RPMI7951 (cell line): ENCODE measurements at places on chromosomes 5 and 9. TPM values are rescaled to one million over a fixed set of nuclear protein-coding genes. Genes with fewer than 3 reads are reported as not detected.

DNA sequence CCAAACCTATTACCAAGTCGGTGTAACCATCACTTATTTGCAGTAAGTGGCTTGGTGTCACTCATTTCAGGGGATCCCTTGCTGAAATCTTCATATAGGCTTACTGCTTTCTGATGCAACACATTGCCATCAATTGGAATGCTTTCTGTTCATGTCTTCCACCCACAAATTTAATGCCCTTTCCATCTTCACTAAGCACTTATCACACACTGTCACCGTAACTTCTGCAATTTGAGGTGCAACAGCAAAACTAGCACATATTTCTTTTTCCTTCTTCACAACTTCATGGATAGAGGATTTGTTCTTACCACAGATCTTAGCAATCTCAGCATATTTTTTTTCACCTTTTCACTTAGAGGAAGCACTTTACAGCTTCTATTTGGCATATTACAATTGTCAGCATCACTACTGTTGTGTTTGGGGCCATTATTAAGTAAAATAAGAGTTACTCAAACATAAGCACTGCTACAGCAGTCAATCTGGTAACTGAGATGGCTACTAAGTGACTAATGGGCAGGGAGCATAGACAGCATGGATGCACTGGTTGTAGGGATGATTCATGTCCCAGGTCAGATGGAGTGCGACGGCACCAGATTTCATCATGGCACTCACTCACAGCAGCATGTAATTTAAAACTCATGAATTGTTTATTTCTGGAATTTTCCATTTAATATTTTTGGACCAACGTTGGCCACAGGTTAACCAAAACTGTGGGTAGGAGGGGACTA lies 70.1 kb downstream of the PIP5K1B start:
- DNase-seq = peak; percentile 46

The ZDHHC11B gene
- total RNA-seq = not detected in 2 replicates

The PRRX2 gene
- not detected in 2 replicates for total RNA-seq

GRCh38 chr5:82855893-82856550 lies 221.2 kb downstream of the TMEM167A start:
- DNase-seq = no peak

GRCh38 chr9:136714096-136714892 lies 1.9 kb downstream of the DIPK1B start:
- DNase-seq = no peak
